ENCODE measurements at places on chromosomes 5 and 9.

DNA sequence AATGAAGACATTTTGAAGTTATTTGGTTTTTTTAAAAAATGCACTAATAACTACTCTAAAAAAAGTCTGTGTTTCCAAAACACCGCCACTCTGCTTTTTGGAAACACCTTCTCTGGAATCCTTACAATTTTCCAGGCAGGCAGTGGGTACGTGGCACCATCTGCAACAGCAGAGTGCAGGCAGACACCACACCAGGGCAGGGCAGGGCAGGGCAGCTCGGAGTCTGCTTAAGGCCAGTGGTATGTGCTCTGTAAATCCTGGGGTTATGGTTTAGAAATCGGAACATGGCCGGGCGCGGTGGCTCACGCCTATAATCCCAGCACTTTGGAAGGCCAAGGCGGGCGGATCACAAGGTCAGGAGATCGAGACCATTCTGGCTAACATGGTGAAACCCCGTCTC lies 97.6 kb downstream of the TLE1 start:
- H3K4me1 ChIP-seq = peaks cover 12% of the 10 kb centered on the region
- H3K27ac ChIP-seq = no peak overlapping the region
- no peaks in the 10 kb centered on the region for H3K27me3 ChIP-seq
- H3K4me3 ChIP-seq = no peak overlapping the region

- no peak overlapping the region for H3K4me3 ChIP-seq
- no peaks in the 10 kb centered on the region for H3K4me1 ChIP-seq
- DNase-seq = no peak
- no peaks in the 10 kb centered on the region for H3K27me3 ChIP-seq
Observed at GRCh38 chr9:10339152-10339551, 273.6 kb downstream of the PTPRD start.

DNA sequence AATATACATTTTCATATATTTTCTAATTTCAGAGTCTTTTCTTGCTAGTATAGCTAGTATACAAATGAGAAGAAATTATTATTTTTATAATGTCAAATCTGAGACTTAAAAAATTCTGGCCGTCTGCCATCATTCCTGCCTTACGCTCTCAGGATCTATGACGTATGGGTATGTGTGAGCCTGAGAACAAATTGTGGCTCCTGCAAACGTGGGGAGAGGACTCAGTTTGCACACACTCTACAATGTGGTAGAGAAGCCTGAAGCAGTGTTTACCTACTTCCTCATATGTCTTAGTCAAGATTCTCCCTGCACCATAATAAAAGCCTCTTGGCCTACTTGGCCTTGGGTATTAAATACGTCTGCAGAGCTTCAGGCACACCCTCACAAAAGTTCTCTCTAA lies 825.4 kb downstream of the SEMA5A start:
- no peak for DNase-seq
- no peak overlapping the region for H3K27ac ChIP-seq
- H3K4me3 ChIP-seq = no peak overlapping the region
- no peaks in the 10 kb centered on the region for H3K36me3 ChIP-seq
- no peaks in the 10 kb centered on the region for H3K27me3 ChIP-seq
- H3K4me1 ChIP-seq = no peaks in the 10 kb centered on the region

DNA sequence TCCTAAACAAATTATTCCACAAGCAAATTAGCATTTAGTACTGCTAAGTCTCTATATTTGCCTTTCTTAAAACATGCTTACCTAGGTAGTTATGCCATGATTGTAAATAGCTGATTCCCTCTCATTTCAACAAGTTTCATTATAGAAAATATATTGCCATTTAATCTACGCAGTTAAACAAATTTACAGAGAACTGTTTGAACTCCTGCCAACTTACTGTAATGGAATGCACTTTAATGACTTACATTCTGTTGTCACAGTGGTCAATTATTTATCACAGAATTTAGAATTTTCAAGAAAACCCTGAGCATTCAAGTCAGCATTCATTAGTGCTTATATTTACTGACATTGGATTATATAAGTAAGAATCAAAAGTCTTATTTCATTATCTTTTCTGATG lies 19.6 kb downstream of the SLC38A9 start:
- H3K27me3 ChIP-seq = no peaks in the 10 kb centered on the region
- H3K36me3 ChIP-seq = no peaks in the 10 kb centered on the region
- no peak for DNase-seq
- peaks cover 6% of the 10 kb centered on the region for H3K4me1 ChIP-seq
- H3K4me3 ChIP-seq = no peak overlapping the region

GRCh38 chr5:154653418-154653763 lies 101.8 kb upstream of the LARP1 start:
- H3K27me3 ChIP-seq = no peaks in the 10 kb centered on the region
- no peak overlapping the region for H3K27ac ChIP-seq
- no peak for DNase-seq
- H3K4me1 ChIP-seq = peaks cover 7% of the 10 kb centered on the region
- no peak overlapping the region for H3K4me3 ChIP-seq
- H3K36me3 ChIP-seq = no peaks in the 10 kb centered on the region

GRCh38 chr5:97752871-97753270 lies 569.8 kb upstream of the RIOK2 start:
- H3K27me3 ChIP-seq = no peaks in the 10 kb centered on the region
- H3K27ac ChIP-seq = no peak overlapping the region
- no peaks in the 10 kb centered on the region for H3K4me1 ChIP-seq
- no peak for DNase-seq

GRCh38 chr9:5357431-5358105 lies 17.9 kb upstream of the RLN1 start:
- no peaks in the 10 kb centered on the region for H3K27me3 ChIP-seq
- no peaks in the 10 kb centered on the region for H3K36me3 ChIP-seq
- H3K4me3 ChIP-seq = no peak overlapping the region

DNA sequence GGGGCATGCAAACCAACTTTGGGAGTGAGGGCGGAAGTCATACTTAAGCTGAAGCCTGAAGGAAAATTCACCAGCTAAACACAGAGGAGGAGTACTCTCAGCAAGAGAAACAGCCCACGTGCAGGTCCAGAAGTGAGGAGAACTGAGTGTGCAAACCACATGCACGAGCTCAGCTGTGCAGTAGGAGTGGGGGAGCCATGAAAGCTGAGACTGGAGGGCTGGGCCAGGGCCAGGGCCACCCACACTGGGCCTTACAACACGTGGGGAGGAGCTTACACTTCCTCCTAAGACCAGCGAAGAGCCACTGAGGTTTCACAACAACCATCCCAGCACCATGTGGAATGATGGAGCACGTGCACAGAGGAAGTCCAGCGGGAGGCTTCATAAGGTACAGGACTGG lies 9.3 kb upstream of the WWC1 start:
- DNase-seq = no peak
- no peaks in the 10 kb centered on the region for H3K36me3 ChIP-seq
- H3K27ac ChIP-seq = no peak overlapping the region
- no peak overlapping the region for H3K4me3 ChIP-seq

- no peaks in the 10 kb centered on the region for H3K36me3 ChIP-seq
- no peak overlapping the region for H3K4me3 ChIP-seq
- no peaks in the 10 kb centered on the region for H3K27me3 ChIP-seq
- DNase-seq = no peak
- no peaks in the 10 kb centered on the region for H3K4me1 ChIP-seq
Observed at GRCh38 chr5:19172926-19173470, 815.0 kb downstream of the CDH18 start.

Data from H1 (cell line).